Testis (tissue), 5 donors: ENCODE measurements at places on chromosomes 16 and 17. TPM values are rescaled to one million over a fixed set of nuclear protein-coding genes. Genes with fewer than 3 reads are reported as not detected.

Gene PLCG2
- polyA plus RNA-seq, result 6.8 TPM

Gene PIK3R5
- 6.1 TPM for polyA plus RNA-seq

Gene NEUROD2
- polyA plus RNA-seq, result not detected

Gene OTOP2
- 5.7 TPM for polyA plus RNA-seq

Gene FGF11
- 4.6 TPM for polyA plus RNA-seq

Gene TBC1D3C
- polyA plus RNA-seq, result 9.0 TPM

Gene KRTAP4-9
- not detected for polyA plus RNA-seq

Gene RPRML
- polyA plus RNA-seq, result not detected

Gene PYDC1
- not detected for polyA plus RNA-seq

Gene MYOCD
- polyA plus RNA-seq, result 7.3 TPM

Gene VWA3A
- polyA plus RNA-seq, result 15.8 TPM

Gene HOXB4
- polyA plus RNA-seq, result 1.6 TPM

Gene TMEM231
- polyA plus RNA-seq, result 29.2 TPM

Gene KRTAP4-4
- not detected for polyA plus RNA-seq

Gene CES3
- 1.5 TPM for polyA plus RNA-seq

Gene OTOA
- 19.7 TPM for polyA plus RNA-seq

Gene SPNS3
- 0.75 TPM for polyA plus RNA-seq

Gene UBE2O
- 40.6 TPM for polyA plus RNA-seq

Gene KRT20
- not detected for polyA plus RNA-seq

Gene SDK2
- polyA plus RNA-seq, result 55.4 TPM

Gene SLX1A
- 10.4 TPM for polyA plus RNA-seq

Gene EXOC3L1
- polyA plus RNA-seq, result 2.6 TPM

Gene CCL1
- not detected for polyA plus RNA-seq

Gene CHD9NB
- 3.0 TPM for polyA plus RNA-seq
